ENCODE measurements at places on chromosomes 12 and 14. TPM values are rescaled to one million over a fixed set of nuclear protein-coding genes. Genes with fewer than 3 reads are reported as not detected.

Gene CIDEB
- 3.2 TPM for total RNA-seq

Gene NRIP2
- total RNA-seq = under 0.01 TPM

Gene LLPH
- total RNA-seq = 4.2 TPM

Gene PLA2G1B
- not detected for total RNA-seq

Gene PTPRB
- total RNA-seq = 0.49 TPM

Gene HNF1A
- total RNA-seq = not detected

Gene DDX23
- total RNA-seq = 54.8 TPM

Gene LIN7A
- 6.1 TPM for total RNA-seq

Gene ZNF740
- 14.2 TPM for total RNA-seq

All from hair follicle dermal papilla cell (primary cell).